Stimulated activated effector memory CD8-positive, alpha-beta T cell treated with anti-CD3 and anti-CD28 coated beads, Interleukin-12 subunit alpha, Interleukin-12 subunit beta, amount 100 ng/mL, for 72 hours (primary cell): ENCODE measurements at places on chromosomes 3 and 15.

- no peak for DNase-seq
These were observed 16.9 kb downstream of the KLHL18 start for GRCh38 chr3:47299381-47300318.

DNA sequence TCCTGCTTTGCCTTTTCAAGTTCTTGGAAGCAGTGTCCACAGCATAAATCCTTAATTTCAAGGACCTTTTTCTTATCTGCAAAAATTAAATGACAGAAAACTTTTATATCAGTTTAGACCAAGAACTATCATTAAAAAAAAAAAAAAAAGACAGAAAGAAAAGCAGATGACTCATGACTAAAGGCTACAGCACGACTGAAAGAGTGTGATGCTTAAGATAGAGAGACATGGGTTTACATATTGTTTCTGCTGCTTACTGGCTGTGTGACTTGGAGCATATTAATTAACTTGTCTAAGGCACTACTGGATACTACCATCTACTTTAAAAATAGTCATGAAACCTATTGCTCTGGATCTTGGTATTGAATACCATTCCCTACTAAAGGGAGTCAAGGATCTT is 62.3 kb downstream of the CEP152 start:
- DNase-seq: no peak

- no peak for DNase-seq
These were observed 60.9 kb downstream of the STRIT1 start for GRCh38 chr3:155232605-155233004.

DNA sequence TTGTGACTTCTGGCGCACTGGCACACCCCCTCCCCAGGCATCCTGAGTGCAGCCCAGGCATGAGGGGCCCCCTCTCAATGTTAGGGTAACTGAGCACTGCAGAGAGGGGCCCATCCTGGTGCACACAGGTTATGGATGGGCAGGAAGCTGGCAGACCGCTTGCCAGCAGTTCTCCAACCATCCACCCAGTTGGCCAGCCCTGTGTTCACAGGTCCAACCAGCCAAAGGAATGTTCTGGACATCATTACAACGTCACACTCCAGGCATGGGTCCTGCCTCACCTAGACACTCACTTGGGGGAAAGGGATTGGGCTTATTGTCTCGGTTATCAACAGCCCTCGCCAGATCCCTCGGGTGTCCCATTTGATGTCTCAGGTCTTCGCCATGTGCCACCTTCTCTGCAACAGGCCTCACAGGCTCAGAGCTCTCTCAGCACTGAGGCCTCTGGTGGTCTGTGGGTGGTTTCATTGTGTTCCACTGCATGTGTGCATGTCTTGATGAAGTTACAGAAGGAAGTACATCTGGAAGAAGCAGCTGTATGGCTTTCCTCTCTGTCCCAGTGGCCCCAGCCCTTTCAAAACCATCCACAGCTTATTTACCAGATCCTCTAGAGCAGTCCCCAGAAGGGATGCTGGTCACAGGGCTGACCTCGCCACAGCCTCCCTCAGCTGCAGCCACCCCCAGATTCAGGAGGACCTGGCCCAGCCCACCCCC is 23.7 kb downstream of the ADCY5 start:
- no peak for DNase-seq

DNA sequence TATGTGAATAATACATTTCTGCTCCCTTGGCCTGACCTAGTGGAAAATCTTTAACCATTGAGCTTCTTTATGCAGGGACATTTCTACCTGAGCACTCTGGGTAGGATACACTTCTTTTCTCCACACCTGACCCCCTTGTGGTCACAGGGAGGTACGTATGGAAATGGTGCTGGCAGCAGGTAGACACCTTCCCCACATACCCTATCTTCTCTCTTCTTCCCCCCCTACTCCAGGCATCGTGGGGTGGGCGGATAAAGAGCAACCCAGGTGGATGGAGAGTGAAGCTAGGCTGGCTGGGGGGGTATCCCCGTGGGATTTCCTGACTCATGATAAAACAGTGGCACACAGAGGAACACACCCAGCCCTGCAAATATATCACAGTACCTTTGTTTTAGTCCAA is 312.1 kb downstream of the ARRDC4 start:
- no peak for DNase-seq

DNA sequence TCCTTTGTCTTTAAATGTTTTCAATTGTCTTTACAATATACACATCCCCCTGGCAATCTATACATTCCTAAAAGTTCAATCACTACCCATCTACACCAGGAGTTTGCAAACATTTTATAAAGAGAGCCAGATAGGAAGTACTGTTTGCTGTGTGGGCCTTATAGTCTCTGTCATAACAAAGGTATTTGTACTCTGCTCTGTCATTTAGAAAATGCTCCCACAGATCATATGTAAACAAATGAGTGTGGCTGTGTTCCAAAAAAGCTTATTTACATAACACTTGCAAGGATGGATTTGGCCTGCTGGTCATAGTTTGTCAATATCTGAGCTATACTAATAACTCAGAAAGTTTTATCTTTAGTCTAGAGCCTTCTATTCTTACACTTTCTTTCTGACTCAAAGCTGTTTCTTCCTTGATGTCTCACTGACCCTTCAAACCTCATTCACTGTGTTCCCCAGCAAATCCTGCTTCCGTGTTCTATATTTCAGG is 511.9 kb downstream of the GBE1 start:
- no peak for DNase-seq

- DNase-seq: peak; percentile 89
These were observed at the start of gene MYO5A for GRCh38 chr15:52528564-52529340. Gene MYO5A, minus strand, starts transcription at chr15:52528880. Its CDS starts 74 bp downstream, at chr15:52528806.

DNA sequence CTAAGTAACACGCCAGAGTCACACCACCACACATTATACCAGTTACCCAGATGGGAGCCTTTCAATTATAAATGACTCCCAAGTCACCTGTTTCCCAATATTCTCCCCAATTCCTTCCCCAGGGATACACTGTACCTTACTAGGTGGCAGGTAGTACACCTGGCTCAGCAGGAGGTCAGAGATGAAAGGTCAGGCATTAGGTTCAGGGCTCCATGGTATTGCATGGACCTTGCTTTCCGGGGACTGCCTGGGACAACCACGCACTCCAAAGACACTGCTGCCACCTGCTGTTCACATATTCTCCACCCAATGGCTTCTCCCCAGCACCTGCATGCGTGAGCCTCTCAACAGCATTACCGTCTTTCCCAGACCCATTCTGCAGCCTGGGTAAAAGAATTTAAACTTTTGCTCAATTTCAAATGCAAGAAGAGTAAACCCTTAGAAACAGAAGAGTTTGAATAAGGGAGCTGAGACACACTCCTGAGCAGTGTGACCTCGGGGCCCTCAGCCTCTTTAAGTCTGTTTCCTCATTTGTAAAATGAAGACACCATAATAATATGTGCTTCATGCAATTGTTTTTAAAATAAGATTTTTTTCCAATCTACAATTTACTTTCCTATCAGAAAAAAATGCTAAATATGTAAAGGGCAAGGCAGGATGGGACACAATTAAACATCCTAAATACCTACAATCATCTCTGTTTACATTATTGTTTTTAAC is 28.0 kb upstream of the LACTB start:
- DNase-seq: peak; percentile 52

- peak; percentile 22 for DNase-seq
These were observed 951 bp downstream of the TARS3 start for GRCh38 chr15:101723171-101723873.

GRCh38 chr15:77022646-77023575 is 28.0 kb downstream of the PSTPIP1 start:
- DNase-seq: no peak

- no peak for DNase-seq
These were observed 251.7 kb downstream of the GRM7 start for GRCh38 chr3:7112523-7113056.

DNA sequence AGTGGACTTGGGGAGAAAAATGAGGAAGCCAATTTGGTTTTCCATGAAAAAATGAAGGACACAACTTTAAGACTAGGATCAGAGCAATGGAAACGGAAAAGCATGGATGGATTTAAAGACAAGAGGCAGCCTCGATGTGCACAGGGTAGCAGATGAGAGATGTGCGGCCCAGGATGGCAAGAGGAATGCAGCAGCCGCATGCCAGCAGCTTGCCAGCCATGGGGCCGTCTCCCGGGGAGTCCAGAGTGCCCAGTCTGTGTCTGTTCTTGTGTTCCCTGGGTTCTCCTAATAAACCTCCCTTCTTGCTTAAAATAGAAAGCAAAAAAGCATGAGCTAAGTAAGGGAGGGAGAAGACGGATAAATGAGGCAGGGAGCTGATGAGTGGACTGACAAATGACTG is 68.0 kb upstream of the IQSEC1 start:
- no peak for DNase-seq

DNA sequence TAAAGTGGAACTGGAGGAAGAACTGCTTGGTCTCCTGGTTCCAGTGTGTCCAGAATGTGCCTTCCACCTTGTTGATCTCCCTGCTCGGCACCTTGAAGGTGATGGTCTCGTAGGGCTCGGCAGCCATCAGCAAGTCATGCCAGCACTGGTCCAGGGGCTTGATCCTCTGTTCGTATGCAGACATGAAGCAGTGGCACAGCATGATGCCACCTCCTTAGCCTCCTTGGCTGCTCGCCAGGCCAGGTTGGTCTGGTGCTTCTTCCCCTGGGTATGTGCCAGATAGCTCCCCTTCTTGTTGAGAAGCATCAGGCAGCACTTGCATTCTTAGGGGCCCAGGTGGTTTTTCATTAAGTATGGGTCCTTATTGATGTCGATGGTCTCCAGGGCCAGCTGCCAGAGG is 17.8 kb upstream of the TXNRD3 start:
- peak; percentile 43 for DNase-seq

GRCh38 chr3:137110392-137110996 is 152.7 kb downstream of the IL20RB start:
- DNase-seq: no peak

- no peak for DNase-seq
These were observed 34.0 kb upstream of the PCSK6 start for GRCh38 chr15:101523560-101523940.

DNA sequence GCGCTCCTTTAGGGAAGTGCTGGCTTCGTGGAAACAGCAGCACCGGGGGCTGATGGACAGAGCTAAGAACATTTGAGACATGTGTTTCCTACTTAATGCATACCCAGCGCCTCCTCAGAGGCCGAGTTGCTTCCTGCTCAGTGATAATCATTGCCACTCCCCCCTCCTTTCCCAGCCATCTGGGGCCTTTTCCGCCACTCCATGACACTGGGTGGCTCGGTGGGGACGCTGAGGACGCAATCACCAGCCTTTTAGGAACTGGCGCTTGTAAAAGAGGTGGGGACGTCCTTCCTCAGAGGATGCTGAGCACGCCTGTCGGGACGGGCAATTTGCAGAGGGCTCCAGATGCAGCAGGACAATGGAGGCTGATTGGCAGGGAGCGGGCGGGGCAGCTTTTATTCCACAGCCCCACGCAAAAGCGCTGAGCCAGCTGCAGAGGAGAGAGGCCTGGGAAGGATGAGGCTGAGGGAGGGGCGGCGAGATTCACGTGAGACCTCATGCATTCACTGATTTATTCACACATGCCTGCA is 22.2 kb upstream of the IQSEC1 start:
- no peak for DNase-seq

- DNase-seq: no peak
These were observed 396 bp downstream of the CHRNB4 start for GRCh38 chr15:78640527-78641101.

- peak; percentile 64 for DNase-seq
These were observed 27.3 kb upstream of the FGD5 start for GRCh38 chr3:14791343-14791945.

DNA sequence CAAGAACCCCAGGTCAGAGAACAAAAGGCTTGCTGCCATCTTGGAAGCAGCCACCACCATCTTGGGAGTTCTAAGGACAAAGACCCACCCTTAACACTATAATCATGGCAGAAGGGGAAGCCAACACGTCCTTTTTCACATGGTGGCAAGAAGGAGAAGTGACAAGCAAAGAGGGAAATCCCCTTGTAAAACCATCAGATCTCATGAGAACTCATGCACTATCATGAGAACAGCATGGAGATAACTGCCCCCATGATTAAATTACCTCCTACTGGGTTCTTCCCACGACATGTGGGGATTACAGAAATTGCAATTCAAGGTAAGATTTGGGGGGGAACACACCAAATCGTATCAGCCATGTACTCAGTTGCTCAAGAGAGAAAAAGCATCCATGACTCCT is 21.1 kb upstream of the GBE1 start:
- DNase-seq: no peak

DNA sequence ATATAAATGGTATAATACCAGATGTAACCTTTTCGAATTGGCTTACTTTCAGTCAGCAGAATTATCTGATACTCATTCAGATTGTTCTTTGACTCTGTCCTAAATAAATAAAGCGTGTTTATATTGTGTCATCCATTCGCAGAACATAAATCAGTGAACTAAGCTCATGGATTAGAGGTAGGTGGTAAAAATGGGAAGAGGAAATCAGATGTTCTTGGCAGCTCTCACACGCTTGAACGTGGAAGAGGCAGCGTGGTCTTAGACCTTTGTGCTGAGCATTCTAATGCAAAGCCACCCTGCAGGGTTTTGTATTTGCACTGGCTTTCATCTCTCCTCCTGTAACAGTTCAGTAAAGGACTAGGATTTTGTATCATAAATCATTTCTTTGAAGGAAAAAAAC is 441.4 kb downstream of the GABRG3 start:
- DNase-seq: no peak

DNA sequence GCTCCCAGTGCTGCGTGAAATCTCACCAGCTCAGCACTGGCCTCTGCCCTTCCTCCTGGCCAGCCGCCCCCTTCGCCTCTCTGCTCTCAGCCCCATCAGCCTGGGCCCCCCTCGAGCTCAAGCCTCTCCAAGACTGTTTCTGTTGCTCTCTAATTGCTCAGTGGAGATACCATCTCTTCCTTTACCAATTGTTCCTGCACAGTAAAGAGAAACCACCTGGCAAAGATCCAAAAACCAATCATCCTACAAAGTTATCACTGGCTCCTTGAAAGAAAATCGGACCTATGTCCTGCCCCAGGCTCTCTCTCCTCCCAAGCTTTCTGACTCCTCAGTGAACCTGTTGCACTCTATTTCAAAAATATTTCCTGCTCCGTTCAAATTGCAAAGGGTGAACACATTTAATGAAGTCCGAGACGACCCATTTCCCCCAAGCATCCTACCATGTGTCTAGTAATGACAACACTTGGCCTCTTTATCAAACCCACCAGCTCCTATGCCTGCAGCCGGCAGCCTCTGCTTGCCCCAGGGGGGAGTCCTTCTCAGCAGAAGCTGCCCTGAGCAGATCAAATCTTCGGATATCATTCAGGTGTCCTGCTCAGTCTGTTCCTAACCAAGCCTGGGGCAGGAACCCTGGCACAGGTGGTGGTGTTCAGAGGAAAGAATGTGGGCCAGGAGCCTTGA is 53.7 kb upstream of the FAM174B start:
- no peak for DNase-seq

- DNase-seq: no peak
These were observed 248.2 kb upstream of the ADAMTS9 start for GRCh38 chr3:64935971-64936370.

GRCh38 chr3:9291821-9292410 is 42.5 kb upstream of the SRGAP3 start:
- DNase-seq: no peak

- no peak for DNase-seq
These were observed 63.7 kb downstream of the ALCAM start for GRCh38 chr3:105430455-105430854.

DNA sequence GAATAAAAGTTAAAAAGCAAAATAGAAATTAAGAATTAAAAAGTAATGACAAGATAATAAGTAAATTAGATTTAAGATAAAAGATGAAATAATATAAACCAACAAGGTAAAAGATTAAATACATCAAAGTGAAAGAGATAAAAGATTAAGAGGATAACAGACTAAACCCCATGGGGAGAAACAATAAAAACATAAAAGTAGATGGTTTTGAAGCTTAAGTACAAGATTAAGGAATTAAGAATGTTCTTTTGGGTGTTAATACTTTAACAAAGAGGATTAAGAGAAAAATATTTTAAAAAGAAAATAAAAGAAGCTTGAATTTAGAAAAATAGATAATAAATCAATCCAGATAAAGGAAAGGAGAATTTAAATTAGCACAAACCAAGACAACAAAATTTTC is 85.4 kb downstream of the SQOR start:
- no peak for DNase-seq
